ENCODE measurements at places on chromosomes 2 and 18.

GRCh38 chr2:220703279-220703678 is 868.8 kb downstream of the EPHA4 start:
- no peak for DNase-seq

DNA sequence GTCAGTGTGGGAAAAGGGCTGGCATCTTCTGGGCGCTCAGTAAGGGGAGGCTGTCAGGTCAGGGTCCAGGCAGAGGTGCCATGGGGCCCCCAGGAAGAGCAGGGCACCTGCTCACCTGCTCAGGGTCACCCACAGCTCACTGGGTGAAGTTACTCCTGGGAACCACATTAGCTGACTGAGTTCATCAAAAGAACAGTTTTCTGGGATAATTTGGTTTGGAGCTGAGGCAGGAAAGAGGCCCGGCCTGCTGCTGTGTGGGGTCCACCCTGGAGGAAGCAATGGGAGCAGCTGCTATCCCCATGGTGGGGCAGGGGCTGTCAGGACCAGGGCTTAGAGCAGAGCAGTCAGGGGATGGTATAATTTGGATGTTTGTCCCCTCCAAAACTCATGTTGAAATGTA is 97.2 kb upstream of the GPC1 start:
- no peak for DNase-seq

DNA sequence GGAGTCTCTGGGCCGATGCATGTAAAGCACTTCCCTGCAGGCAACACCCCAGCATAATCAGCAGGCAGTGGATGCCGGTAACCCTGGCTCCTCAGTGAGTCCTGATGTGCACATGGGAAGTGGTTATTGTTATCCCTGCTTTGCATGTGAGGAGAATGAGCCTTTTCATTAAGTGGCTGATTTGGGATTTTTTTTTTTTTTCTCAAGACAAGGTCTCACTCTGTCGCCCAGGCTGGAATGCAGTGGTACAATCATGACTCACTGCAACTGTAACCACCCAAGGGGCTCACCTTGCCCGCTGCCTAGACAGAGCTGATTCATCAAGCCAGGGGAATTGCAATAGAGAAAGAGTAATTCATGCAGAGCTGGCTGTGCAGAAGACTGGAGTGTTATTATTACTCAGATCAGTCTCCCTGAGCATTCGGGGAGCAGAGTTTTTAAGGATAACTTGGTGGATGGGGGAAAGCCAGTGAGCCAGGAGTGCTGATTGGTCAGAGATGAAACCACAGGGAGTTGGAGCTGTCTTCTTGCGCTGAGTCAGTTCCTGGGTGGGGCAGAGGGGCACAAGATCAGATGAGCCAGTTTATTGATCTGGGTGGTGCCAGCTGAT is 95.4 kb downstream of the SOCS6 start:
- peak; percentile 50 for DNase-seq

DNA sequence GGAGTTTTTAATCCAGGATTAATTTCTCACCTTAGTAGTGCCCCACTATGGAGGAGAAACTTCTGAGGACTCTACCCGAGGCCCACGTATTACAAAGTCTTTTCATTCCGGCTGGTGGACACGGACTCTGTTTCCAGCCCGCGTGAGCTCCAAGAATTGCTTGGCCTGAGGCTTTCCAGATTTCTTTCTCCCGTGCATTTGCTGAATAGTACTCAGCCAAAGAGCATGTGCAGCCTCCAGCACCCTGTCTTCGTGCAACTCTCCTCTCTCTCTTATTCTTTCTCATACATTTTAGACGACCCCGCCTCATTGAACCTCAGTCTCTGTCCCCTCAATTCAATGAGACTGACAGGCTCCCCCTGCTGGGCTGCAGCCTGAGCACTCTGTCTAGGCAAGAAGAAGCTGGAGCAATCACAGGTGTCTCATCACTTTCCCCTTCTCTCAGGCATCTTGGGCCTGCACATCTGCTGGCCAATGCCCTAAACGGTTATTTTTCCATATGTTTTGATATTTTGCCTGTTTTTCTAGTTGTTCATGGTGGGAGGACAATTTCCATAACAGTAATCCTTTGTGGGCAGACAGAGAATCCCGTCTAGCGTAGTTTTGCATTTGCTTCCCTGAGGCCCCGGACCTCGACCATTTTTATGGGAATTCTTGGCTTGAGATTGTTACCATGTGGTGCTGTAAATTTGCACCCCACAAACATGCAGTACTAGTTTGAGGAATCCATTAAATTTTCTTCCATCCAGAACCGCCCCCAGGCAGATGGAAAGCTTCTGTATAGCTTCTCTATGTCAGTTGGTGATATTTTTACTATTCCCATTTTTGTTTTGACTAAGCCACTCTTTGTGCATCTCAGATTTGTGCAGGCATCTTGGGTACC is 50.1 kb upstream of the LPIN2 start:
- peak; percentile 60 for DNase-seq

DNA sequence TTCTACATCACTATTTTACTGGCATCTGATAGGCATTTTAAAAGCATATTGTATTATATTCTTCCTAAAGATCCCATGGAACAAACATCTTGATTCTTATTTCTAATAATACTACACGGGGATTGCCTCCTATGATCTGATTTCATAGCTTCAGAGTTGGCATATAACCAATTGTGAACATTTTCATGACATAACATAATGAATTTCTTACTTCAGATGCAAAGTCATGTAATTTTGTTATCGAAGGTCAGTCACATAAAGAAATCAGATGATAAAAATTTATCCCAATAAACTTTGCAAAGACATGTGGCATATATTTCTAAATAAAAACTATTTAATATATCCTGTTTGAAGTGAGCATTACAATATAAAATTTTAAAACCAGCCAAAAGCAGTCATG is 93.3 kb downstream of the COL5A2 start:
- DNase-seq, result no peak

DNA sequence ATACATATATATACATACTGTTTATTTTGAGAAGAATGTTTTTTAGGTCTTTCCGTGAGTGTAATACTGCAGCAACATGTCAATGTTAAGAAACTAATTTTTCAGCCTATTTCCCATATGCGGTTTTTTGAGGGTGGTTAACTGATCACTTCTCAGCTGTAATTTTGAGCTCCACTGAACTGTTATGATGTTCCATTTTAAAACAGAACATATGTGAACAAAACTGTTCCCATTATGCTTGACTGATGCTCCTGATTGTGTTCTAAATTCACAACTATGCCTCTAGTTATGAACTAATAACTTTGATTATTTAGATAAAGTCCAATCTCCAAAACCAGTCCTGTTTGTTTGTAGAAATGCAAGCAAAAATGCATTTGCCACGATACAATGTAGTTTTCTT is 511.2 kb upstream of the FSIP2 start:
- no peak for DNase-seq

- DNase-seq, result peak; percentile 87
These were observed 6.2 kb downstream of the IMPA2 start for GRCh38 chr18:11987527-11987926.

DNA sequence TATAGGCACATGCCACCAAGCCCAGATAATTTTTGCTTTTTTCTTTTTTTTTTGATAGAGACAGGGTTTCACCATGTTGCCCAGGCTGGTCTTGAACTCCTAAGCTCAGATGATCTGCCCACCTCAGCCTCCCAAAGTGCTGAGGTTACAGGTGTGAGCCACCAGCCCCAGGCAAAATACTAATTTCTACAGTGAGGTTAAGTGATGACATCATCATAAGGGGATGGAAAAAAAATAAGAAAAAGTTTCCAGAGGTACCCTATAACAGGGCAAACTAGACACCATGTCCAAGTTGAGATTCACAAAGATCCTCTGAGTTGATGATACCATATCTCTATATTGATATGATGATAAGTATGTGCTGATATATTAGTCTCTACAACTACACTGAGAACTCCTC is 163.7 kb upstream of the ACVR2A start:
- DNase-seq, result no peak

GRCh38 chr2:238669046-238669445 is 178.8 kb upstream of the TWIST2 start:
- no peak for DNase-seq

GRCh38 chr2:186632417-186632816 is 42.6 kb downstream of the ITGAV start:
- DNase-seq, result no peak

- no peak for DNase-seq
These were observed 31.7 kb upstream of the ASPRV1 start for GRCh38 chr2:69993048-69993565.

DNA sequence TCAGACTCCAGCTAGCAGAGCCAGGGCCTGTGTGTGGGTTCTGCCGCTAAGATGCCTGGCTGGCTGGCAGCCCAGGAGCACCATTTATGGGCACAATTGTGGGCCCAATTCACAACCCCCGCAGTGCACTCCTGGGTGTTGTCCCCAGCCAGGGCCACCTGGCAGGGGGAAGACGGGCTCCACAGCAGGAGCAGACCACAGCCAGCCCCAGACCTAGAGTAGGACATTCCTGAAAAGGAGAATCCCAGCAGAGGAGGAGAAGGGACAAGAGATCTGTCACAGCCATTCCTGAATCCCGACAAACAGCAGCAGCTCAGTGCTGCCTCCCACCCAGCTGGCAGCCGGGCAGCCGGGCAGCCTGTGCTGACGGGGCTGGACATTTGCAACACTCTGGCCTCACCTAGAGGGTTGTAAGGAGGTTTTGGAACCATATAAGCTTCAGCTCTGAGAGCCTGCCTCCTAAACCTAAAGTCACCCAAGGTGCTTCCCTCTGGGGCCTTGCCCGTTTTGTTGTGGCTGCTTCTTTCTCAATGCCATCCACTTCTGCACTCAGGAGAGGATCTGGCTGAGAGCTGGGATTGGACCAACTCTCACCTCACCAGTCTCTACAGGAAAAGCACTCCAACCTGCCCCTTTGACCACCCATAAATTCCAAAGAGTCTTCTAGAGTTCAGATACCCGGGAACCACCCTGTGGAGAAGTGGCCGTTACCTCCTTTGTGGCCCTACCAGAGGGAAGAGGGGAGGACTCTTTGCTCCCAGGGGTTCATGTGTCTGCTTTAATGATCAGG is 4.1 kb upstream of the TMEM177 start:
- no peak for DNase-seq

GRCh38 chr18:50051288-50051687 is 143.7 kb downstream of the MYO5B start:
- no peak for DNase-seq

DNA sequence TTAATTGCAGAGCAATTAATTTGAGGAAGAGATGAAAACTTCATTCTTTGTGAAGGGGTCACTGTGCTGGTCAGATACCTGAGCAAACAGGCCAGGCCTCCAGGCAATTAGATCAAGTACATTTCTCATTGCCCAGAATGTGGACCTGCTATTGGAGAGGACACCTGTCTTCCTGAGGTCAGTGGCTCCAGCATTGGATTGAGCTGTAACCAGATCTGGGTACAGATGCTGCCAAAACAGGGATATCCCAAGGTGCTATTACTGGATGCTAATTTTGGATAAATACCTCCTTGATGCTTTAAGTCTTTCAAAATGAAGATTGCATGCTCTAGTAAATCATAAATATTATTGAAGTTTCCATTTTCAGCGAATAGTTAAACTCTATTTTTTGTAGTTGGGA is 131.5 kb downstream of the FAM161A start:
- DNase-seq, result no peak

DNA sequence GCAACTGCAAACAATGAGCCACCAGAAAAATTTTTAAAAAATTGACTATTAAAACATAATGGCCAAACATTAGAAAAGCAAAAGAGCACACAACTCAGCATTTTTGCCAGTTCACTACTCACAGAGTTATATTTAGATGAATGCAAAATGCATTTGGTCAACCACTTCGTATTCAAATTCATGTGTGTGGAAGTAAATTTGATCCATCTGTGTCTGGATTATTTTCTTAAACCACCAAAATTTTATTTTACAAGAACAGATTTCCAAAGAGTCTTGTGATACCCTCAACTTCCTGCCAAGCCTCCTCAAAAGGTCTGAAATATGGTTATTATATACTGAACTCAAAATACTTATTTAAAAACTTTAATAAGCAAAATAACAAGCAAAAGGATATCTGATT is 57.4 kb downstream of the PPP1R1C start:
- DNase-seq, result no peak

GRCh38 chr18:60506682-60507081 is 134.1 kb upstream of the MC4R start:
- DNase-seq, result no peak

DNA sequence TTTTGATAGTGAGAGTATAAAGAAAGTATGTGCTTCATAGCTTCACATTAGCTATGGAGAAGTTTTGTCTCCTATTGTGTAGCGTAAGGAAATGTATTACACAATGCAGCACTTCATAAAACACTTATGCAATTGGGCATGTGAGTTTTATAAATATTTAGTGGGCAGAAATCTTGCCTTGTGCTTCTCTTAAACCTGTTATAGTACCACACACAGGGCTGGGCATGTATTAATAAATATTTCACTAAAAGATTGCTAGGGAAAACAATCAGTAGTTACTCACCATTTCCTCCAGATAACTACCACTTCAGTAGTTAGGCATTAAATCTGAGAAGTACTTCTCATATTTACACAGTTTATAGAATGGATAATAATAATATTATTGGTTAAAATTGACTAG is 1080.8 kb upstream of the PIK3C3 start:
- DNase-seq, result no peak

GRCh38 chr18:21548647-21549046 is 51.9 kb downstream of the ESCO1 start:
- DNase-seq, result peak; percentile 22

DNA sequence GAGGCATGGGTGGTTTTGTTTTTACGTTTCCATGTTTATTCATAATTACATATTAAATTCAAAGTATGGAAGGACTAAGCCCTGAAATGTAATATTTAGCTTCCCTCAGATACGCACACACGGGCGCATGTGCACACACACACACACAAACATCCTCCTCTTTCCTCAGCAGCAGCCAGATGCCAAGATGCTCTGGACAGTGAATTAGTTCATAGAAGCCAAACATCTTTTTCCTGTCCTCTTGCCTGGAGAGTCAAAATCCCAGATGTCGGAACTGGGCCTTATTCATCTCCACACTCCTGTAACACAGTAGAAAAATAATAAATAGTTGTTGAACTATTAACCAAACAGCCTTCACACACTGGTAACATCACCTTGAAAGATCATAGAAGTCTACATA is 273.1 kb downstream of the SP3 start:
- no peak for DNase-seq

DNA sequence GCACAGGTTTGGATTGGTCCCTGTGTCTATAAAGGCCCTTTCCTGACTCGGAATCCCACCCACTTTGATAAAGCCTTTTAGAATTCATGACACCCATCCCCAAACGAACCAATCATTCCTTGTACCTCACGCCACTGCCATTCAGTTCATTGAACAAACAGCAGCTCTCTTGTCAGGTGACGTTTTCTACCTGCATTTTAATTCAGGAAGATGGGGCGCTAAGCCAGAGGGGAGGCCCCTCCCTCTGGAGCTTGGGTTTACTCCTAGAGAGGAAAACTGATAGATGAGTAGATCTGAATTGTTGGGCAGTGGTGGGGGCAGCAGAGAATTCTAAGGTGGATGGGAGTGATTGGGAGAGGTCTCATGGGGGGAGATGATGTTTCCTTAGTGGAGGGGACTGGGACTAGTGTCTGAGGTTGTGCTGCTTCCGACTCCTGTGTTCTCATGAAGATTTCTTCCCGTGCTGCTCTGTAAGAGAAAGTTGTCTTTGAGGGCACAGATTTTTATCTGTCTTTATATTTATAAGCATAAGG is 9.6 kb downstream of the RRM2 start:
- no peak for DNase-seq

Measured in erythroblast (primary cell).